ENCODE measurements at places on chromosomes 13 and 19.

GRCh38 chr13:96492766-96493165 is 402.9 kb downstream of the HS6ST3 start:
- DNase-seq: no peak

GRCh38 chr19:16886305-16886880 is 2.4 kb upstream of the F2RL3 start:
- no peak for DNase-seq

GRCh38 chr19:28242317-28242927 is 970.5 kb downstream of the UQCRFS1 start:
- peak; percentile 29 for DNase-seq

- DNase-seq: no peak
Measured at GRCh38 chr13:98981369-98982080, 3.7 kb upstream of the DOCK9 start.

- DNase-seq: peak; percentile 43
Measured at GRCh38 chr19:36331353-36332228, 47.4 kb downstream of the ZFP14 start.

DNA sequence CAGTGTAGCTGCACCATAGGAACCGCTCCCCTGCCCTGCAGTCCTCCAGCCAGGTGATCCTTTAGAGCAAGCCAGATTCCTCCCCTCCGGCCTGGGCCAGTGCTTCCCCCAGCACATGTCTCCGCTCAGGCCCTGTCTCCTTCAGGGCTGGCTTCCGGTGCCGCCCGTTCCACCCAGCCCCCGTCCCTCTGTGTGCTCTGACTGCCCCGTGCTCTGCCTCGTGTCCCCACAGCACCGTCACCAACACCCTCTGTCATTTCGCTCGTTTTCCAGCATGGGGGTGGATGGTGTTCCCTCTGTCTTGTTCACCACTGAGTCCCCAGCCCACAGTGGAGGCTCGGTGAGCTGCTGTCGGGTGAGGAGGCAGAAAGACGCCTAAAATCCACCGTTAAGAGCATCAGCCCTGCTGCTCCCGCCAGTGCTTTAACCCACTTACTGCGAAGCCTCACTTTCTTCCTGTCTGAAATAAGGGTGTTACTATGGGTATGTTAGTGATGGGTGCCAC is 54.5 kb downstream of the TSSK6 start:
- peak; percentile 79 for DNase-seq

DNA sequence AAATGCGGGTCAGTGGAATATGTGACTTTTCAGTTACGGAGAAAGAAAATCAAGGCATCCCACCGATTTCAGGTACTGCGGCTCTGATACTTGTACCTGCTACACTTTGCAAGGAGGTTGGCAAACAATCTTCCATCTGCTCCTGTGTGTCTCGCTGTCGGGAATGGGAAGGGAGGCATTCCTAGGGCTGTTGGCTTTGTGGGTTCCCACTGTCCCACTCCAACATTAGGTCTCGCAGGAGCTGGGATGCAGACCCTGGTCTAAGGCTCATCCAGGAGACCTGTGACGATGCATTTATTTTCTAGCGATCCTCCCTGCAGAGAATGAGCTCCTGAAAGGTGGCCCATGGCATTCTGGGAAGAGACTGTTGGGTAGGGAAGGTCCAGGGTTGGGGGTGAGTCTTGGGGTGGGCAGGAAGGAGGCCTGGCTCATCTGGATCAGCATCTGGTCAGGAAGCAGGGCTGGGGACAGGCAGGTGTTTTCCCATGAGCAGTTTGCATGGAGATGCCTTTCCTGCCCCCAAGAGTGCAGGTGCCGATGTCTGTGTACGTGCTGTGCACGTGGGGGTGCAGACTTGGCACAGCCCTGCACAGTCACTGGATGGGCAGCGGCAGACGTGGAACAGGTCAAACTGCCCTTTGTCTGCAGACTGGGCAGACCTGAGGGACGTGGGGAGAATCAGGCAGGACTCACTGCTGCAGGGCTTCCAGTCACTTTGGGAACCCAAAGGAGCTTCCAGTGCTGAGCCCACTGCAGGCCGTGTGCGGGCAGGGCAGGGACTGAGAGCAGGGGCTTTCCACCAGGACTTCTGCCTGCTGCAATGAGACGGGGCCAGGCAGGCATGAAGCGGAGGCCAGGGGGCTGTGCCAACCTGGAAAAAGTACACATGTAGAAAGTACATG is 152.4 kb downstream of the TEX29 start:
- DNase-seq: no peak

DNA sequence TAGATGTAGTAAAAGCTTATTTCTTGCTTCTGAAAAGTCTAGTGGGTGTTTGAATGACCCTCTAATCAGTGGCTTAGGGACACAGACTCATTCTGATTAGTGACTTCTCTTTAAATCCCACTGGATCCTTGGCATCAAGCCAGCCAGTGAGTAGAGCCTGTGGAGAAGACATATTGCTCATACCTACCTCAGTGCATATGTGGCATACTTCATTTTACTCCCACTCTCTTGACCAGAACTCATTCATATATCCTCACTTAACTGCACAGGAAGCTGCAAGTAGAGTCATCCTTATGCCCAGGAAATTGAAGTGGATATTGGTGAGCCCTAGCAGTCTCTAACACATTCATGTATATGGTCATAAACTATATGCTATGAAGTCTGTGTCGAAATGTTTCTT is 148.3 kb downstream of the PDS5B start:
- DNase-seq: no peak

GRCh38 chr19:35000647-35001501 is 751 bp downstream of the GRAMD1A start:
- DNase-seq: peak; percentile 53

GRCh38 chr13:57640607-57641006 is 9.1 kb downstream of the PCDH17 start:
- DNase-seq: no peak

DNA sequence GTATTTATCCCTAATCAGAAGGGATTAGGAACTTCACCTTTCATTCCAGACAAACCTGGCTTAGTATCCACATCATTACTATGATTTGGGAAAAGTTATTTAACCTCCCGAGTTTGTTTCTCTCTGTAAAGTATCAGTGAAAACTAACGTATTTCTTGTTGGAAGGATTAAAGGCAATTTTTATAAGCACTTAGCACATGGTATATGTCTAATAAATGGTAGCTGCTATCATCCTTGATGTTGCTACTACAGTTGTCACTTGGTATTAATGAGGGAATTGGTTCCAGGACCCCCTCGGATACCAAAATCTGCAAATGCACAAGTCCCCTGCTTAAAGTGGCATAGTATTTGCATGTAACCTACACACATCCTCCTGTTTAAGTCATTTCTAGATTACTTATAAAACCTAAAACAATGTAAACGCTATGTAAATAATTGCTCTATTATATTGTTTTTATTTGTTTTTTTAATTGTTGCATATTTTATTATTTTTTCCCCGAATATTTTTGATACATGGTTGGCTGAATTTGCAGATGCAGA is 42.7 kb upstream of the FAM124A start:
- DNase-seq: no peak

DNA sequence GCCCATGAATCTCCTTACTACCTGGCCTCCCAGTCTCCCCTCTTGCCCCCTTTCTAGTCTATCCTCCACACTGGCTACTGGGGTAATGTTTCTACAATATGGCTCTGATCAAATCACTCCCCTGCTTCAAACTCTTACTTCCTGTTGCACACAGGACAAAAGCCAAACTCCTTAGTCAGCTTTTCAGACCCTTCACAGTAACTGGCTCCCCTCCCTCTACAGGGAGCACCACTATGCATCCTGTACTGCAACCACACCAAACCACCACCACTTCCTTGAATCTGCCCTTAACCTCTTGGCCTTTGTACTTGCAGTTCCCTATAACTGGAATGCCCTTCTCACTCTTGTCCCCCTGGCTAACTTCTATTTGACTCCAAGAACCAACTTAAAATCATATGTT is 32.2 kb downstream of the DEDD2 start:
- no peak for DNase-seq

DNA sequence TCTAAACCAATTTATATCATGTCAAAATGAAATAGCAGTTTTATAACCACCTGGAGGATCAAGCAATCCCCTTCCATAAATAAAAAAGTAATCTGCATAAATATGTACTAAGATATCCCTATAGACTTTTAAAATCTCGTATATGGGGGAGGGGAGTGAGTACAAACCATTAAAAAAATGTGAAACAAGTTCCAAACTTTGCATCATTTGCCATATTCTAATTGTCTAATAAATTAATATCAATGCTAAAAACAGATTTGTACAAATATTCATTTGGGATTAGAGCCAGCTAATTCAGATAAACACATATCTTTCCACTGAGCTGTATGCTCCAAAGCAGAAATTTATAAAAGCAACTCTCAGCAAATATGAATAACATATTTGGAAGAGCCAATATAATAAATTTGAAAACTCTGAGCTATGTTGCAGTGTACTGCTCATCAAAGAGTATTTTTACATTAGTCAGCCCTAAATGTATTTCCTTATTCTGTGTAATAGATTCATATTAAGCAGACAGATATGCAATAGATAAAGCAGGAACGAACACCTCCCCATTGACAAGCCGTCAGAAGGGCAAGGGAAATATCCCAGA is 970.2 kb downstream of the EFNB2 start:
- DNase-seq: no peak

DNA sequence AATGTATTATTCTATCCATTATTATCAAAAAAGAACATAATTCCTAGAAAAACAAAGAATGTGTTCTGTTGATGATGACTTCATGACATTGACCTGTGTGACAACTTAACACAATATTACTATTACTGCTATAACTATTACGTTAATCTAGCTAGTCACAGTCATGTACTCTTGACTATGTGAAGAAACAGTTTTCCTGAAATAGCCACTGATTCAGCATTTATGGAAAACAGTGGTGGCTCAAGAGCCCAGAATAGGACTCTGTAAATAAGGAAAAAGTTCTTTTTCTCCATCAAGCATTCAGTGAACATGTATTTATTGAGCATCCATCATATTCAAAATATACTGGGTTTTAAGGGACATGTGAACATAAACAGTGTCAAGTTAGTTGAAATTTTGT is 93.5 kb downstream of the COG6 start:
- no peak for DNase-seq

GRCh38 chr19:17159466-17160393 is 55.4 kb upstream of the USE1 start:
- DNase-seq: no peak

DNA sequence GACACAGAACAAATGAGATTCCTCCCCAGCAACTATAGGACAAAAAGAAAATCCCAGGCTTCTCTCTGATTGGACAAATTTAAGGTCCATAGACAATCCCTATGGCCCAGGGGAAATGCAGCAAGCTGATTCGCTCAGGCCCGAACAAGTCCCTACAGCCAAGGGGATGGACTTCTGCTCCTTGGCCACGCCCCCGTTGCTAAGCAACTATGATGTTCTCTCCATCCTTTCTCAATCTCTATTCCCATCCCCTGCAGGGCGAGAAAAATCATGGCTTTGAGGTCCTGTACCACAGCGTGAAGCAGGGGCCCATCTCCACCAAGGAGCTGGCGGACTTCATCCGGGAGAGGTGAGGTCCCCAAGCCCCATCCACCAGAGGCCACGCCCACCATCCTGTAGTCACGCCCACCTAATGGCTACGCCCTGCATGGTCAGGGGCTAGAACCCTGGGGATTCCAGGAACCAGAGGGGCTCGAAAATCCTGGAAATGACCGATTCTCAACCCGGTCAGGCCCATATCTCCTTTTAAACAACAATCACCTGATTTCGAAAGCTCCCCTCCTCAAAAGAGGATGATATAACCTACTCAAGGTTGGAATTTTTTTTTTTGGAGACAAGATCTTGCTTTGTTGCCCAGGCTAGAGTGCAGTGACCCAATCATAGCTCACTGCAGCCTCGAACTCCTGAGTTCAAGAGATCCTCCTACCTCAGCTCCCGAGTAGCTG is 11.4 kb downstream of the FCHO1 start:
- no peak for DNase-seq

DNA sequence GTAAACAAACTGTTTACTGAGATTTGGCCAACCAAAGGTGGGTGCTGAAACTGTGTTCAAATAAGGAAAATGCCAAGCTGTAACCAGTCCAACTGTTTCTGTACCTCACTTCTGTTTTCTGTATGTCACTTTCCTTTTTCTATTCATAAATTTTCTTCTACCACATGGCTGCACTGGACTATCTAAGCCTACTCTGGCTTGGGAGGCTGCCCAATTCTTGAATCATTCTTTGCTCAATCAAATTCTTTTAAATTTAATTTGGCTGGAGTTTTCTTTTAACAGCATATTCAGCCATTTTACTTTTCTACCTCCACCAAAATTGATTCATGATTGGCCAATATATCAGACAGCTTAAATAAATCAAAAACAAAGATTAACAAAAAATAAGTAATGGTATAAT is 1575.5 kb upstream of the SPRY2 start:
- DNase-seq: no peak

DNA sequence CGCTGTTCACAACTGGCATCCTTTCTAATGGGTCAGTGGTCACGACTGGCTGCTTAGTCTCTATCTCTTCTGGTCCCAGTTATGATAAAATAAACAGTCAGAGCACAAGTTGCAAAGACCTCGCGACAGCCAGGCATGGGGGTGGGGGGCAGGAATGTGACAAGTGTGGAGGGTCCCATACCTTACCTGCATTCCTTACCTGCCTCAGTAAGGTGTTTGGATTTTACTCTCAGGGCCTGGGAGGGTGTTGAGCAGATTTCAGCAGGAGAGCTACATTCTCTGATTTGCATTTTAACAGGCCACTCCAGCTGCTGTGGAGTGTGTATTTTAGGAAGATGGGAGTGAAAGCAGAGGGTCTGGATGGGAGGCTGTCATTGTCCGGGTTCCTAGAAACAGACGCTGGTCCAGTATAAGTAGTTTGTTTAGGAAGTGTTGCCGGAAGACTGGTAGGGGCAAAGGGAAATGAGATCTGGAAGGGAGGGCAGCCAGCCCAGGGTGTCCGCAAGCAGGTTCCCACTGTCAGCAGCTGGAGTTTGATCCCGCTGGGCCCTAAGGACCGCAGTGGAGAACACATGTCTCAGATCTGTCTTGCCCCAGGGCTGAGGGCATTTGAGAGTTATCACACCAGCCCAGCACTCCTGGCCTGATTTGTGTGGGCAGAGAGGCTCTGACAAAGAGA is 920.0 kb downstream of the UQCRFS1 start:
- no peak for DNase-seq

DNA sequence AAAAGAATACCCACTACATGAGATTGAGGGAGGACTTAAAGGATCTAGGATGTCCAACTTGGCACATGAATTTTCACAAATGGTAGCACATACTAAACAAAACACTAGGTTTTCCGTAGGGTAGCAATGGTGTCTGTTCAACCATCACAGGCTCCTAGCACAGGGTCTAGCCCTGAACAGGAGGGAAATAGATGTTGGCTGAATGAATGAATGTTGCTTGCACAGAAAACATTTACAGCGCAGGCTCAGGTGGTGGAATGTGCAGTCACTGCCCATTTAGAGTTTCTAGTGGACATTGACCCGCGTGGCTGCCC is 1.9 kb upstream of the MYCBP2 start:
- DNase-seq: no peak

- no peak for DNase-seq
Measured at GRCh38 chr19:18879579-18880373, 16.2 kb downstream of the CERS1 start.

- no peak for DNase-seq
Measured at GRCh38 chr13:78410847-78411246, 192.5 kb downstream of the POU4F1 start.

All from CD8-positive, alpha-beta T cell (primary cell).